ENCODE measurements at places on chromosomes 4 and X.

DNA sequence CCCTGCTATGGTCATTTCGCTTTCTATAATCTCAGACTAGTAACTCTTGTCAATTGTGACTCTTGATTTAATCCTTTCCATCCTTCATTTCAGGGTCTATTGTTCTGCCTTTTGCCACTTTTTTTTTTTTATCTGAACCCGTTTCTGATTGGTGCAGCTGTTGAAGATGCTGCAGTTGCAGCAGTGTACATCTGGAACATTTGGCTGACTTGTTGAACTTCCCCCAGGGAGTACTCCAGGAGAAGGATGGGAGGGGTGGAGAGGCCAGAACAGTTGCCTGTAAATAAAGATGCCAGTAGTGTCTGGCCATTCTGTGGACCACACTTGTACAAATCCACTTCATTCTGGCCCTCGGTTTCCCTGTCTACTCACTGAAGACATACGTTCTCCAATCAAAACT lies 1.0 kb upstream of the EDA start:
- DNase-seq, result no peak

DNA sequence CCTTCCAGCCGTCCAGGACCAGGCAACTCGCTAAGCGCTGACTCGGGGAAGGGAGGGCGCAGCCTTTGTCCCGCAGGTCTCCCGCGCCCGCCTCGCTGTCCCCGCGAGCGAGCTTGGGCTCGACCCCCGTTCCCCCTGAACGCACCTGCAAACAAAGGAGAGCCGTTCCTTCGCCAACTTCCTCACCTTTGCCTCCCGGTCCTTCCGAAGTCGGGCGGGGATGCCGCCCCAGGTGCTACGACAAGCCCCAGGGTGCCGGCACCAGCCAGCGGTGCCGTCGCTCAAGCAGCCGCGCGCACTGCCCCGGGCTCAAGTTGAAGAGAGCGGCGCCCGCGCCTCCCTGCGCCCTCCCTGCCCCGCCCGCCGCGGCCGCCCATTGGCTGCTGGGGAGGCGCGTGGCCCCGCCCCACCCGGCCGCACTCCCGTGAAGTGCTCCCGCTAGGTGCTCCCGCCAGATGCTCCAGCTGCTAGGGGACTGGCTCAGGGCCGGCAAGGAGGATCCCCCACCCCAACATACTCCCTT lies 107.1 kb downstream of the NSUN7 start:
- no peak for DNase-seq

GRCh38 chr4:61994036-61994435 lies 793.9 kb downstream of the ADGRL3 start:
- DNase-seq, result no peak

DNA sequence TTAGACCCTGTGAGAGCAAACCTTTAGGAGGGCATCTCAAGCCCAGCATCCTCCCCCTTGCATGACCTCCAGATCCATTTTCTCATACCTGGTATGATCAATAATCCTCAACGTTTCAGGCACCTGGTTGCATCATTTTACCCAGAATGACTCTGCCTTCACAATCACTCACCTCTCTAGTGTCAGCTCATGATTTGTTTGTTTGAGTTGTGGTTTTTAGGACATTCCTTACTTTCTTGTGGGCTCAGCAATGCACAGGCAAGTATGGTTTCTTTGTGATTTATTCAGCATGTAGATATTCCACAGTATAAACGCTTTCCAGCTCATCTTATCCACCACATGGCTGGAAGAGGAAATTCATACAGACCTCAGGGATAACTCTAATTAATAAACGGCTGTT lies 93.6 kb upstream of the CPEB2 start:
- DNase-seq, result no peak

- no peak for DNase-seq
These were observed 56.3 kb downstream of the HUWE1 start for GRCh38 chrX:53630261-53630660.

GRCh38 chrX:3598046-3598605 lies 115.3 kb downstream of the PRKX start:
- DNase-seq, result no peak

- DNase-seq, result no peak
These were observed 6.8 kb downstream of the CLDN2 start for GRCh38 chrX:106927023-106927422.

DNA sequence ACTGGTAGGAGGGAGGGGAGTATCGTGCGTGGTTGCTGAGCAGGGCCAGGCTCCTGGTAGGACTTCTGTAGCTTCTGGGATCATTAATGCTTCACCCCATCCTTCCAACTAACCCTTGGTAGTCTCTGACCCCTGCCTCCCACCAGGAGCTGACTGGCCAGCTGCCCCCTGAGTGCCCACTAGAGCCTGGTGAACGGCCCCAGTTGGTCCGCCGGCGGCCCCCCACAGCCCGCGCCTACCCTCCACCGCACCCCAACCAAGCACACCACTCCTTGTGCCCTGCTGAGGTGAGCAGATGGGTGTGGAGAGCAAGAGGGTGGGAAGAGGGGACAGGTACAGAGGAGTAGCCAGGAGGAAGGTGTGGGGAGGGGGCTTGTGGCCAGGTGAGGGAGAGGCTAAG lies 4.9 kb downstream of the CCDC120 start:
- no peak for DNase-seq

- DNase-seq, result no peak
These were observed 12.7 kb upstream of the ZNF330 start for GRCh38 chr4:141207961-141208360.
